ENCODE measurements at places on chromosomes 11 and 22.

GRCh38 chr11:112518371-112518770, 257.7 kb upstream of the PLET1 start:
- no peak for DNase-seq

DNA sequence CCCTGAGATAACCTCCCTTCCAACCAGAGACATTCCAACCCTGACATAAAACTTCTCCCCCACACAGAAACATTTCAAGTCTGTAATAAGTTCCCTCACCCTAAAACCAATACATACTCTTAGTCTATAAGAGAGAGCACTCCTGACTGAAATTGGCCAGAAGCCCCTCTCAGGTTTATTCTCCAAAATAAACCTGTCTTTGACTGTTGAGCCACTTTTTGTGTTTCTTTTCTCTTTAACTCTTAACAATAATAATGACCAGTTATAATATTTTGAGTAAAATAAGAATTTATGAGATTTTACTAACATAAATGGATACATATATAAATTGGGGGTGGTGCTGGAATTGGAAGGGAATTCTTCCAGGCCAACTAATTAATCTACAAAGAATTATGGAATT, 93.6 kb downstream of the GRM5 start:
- no peak for DNase-seq

- DNase-seq, result no peak
These were observed 32.3 kb downstream of the MTMR2 start for GRCh38 chr11:95891423-95892170.

- no peak for DNase-seq
These were observed 27.0 kb downstream of the NAT10 start for GRCh38 chr11:34132261-34132965.

GRCh38 chr22:41394012-41394356, 12.2 kb downstream of the TEF start:
- DNase-seq, result no peak

DNA sequence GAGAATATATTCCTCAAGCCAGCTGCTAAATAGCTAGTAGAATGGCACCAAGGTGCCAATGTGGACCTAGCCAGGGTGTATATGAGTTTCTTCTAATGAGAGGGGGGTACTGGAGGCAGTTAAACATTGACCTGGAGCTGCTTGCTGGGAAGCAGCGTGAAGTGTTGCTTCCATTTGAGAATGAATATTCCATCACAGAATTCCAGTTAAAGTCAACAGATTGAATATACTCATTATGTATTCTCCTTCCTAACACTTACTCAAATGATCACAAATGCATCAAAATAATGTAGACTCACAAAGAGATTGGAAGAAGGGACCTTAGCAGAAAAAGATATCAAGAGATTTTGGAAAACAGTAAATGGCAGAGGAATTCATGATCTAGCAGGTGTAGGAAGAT, 102.1 kb downstream of the CD44 start:
- DNase-seq, result no peak

- DNase-seq, result peak; percentile 86
These were observed 125.4 kb downstream of the CASP12 start for GRCh38 chr11:104772806-104773241.

GRCh38 chr11:122405547-122406341, 249.8 kb upstream of the UBASH3B start:
- no peak for DNase-seq

DNA sequence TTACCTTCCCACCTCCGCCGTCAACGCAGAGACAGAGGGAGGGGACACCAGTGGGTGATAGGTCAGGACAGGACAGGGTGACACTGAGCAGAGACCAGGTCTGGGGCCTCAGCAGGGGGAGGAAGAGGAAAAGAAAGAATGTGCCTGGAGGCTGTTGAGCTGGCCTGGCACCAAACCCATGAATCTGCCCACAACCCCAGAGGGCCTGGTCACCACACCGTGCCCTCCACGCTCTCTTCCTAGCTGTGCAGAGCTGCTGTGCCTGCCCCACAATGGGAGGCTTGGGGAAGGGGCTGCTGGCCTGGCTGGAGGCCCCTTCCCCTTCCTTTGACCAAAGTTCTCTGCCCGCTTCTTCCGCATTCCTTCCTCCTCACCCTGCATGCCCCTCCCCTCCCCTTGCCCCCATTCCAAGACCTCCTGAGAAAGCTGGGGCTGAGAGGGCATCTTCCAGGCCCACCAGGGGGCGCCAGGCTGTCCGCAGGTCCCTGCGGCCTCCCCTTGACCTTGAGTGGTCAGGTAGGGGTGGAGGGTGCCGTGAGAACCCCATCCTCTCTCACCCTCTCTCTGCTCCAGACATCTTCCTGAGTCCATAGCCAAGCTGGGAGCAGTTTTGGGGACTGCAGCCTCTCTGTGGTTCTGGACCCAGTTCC, 11.0 kb upstream of the CACNA1I start:
- DNase-seq, result peak; percentile 52

DNA sequence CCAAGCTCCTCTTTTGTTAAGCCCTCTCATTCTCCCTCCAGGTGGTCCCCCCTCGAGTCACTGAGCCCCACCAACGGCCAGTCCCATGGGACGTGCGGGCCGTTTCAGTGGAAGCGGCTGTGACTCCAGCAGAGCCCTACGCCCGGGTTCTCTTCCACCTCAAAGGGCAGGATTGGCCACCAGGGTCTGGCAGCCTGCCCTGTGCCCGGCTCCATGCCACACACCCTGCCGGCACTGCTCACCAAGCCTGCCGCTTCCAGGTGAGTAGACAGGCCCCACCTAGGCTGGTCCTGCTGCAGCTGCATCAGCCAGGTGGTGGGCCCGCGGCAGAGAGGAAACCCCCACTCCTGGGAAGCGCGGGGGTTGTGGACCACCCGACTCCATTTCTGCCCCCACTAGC, 3.3 kb downstream of the TMEM132A start:
- no peak for DNase-seq

GRCh38 chr11:14386081-14386480, 27.1 kb upstream of the RRAS2 start:
- no peak for DNase-seq

DNA sequence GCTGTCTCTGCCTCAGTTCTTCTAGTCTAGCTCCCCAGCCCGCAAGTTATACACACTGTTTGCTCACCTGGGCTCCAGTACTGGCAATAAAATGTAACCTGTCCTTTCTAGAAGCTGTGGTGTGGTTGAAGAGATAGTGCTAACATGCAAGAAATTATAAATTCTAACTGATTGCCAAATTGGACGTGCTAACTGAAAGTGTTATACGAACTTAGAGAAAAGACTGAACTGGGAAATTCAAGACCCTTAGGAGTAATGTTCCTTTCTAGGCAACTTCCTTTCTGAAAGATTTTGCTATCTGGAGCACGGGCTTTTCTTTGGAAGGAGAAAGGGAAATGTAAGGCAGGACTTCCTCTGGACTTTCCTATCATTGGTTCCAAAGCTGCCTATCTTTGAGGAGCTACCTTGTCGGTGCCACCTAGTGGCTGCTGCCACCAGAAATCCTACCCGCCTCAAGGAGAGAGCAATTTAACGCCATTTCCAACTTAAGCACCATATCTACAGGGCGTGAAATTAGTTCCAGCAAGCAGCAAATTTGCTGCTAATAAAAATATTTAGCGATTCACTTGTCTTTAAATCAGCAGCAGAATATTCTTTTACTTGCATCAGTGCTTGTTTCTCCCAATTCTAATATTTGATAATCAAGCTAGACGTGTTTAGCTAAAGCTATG, 12.7 kb upstream of the TMEM218 start:
- DNase-seq, result peak; percentile 42

DNA sequence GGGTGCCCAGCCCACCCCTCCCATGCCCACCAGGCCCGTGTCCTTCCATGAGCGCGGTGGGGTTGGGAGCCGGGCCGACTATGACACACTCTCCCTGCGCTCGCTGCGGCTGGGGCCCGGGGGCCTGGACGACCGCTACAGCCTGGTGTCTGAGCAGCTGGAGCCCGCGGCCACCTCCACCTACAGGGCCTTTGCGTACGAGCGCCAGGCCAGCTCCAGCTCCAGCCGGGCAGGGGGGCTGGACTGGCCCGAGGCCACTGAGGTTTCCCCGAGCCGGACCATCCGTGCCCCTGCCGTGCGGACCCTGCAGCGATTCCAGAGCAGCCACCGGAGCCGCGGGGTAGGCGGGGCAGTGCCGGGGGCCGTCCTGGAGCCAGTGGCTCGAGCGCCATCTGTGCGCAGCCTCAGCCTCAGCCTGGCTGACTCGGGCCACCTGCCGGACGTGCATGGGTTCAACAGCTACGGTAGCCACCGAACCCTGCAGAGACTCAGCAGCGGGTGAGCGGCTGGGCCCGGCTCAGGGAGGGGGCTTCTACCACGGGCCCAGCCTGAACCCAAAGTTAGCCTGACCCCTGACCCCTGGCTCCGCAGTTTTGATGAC, 3.0 kb downstream of the PKP3 start:
- peak; percentile 81 for DNase-seq

DNA sequence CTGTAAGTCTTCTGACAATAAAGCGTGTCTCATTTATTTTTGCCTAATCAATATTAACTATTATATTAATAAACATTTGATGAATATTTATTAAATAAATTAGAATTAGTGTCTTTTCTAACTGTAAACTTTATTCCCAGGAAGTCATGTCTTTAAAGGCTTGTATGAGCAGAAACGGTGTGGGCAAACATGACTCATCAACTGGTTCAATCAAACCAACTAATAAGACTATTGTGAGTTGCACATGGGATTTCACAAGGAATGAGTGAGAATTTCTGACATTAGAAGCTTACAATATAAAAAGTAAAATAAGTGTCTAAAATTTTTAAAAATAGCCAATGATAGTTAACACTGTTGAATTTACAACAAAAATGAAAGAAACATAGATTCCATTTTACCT, 259.2 kb upstream of the CTSC start:
- DNase-seq, result no peak

GRCh38 chr11:111531687-111532364, 8.7 kb upstream of the LAYN start:
- DNase-seq, result peak; percentile 94

- DNase-seq, result no peak
These were observed 24.0 kb downstream of the CHID1 start for GRCh38 chr11:886568-886967.

DNA sequence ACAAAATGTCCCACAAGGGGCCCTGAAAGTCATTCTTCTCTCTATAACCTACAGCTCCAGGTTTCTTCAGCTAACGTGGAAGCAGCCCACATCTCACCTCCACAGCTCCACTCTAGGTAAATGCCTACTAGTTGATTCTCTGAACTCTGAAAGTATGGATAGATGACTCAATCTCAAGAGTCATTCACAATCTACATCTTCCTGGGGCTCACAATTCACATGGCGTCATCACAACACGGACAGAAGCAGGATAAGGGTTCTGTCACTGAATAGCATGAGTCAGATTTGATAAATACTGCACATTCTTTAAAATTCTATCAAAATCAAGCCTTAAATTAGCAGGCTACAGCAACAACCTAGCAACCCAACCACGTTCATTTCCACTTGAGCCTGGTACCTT, 96.3 kb downstream of the PLEKHA7 start:
- DNase-seq, result peak; percentile 22

GRCh38 chr11:69000391-69000790, 12.7 kb downstream of the MRGPRF start:
- DNase-seq, result no peak

DNA sequence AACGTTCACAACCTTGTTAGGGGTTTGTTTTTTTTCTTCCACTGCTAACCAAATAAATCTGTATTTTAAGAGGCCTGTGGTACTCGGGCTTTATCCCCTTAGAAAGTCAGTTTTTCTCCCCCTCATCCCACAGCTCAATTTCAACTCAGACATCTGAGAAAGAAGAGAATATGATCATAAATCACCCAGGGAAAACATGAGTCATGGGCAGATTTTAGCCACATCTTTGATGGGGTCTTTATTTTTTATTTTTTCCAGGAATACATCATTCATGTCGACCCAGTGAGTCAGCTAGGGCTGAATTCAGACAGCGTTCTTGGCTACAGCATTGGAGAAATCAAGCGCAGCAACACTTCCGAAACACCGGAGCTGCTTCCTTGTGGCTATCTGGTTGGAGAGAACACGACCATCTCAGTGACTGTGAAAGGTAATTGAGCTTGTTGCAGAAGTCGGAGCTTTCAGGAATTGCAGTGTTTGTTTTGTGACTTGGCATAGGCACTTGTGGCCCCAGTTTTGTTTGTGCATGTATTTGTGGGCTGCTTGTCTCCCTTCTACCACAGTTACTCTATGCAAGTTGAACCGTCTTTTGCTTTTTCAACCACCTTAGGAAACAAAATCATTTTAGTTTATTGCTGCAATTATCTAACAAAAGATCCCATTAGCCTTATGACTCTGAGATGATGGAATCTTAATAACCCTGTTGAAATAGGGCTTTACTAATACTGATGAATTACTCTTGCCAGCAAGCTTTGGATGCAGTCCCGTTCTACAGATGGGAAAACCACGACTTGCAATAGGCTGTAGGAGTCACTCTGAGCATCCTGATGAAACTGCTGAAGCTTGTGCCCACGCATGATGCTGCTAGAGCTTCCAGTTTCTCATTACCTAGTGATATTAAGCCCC, 62.7 kb downstream of the DBX1 start:
- peak; percentile 72 for DNase-seq

DNA sequence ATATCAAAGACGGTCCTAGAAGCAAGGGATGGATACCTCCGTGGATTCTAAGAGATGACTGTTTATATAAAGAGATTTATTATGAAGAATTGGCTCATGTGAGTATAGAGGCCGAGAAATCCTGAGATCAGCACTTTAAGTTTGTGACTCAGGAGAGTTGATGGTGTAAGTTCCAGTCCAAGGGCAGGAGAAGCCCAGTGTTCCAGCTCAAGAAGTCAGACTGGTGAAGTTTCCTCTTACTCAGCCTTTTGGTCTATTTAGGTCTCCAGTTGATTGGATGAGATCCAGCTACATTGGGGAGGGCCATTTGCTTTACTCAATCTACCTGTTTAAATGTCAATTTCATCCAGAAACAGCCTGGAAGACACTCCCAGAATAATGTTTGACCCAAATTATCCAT, 45.1 kb downstream of the TSPAN18 start:
- no peak for DNase-seq

- no peak for DNase-seq
These were observed 523.8 kb downstream of the BRD1 start for GRCh38 chr22:49303781-49304461.

DNA sequence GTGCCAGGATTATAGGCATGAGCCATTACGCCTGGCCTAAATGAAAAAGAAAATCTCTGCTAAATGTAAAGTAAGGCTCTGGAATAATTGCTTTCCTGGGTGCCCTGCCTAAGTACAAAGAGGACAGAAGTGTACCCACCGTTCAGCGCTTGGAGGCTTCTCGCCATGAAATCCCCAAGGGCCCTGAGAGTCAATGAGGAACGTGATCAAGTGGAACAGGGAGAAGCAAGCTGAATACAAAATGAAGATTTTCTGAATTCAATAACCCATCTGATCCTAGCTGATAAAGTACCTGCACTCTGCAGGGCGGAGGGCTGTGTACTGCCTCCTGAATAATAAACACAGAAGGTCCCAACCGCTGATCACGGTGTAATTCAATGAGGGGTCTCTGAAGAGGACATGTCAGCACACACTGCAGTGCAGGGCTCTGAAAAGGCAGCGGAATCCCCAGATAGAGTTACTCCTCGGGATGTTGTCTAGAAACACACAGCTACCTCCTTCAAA, 97.7 kb downstream of the ABTB2 start:
- DNase-seq, result no peak

GRCh38 chr22:27850000-27850521, 48.5 kb upstream of the MN1 start:
- DNase-seq, result no peak

Measured in EL (cell line).